ENCODE measurements at places on chromosomes 3 and 15. TPM values are rescaled to one million over a fixed set of nuclear protein-coding genes. Genes with fewer than 3 reads are reported as not detected.

Gene DNAH12
- 0.10 TPM for total RNA-seq

Gene HIGD2B
- total RNA-seq, result not detected

Gene NTRK3
- total RNA-seq, result 79.2 TPM

Gene LDHAL6B
- total RNA-seq, result not detected

DNA sequence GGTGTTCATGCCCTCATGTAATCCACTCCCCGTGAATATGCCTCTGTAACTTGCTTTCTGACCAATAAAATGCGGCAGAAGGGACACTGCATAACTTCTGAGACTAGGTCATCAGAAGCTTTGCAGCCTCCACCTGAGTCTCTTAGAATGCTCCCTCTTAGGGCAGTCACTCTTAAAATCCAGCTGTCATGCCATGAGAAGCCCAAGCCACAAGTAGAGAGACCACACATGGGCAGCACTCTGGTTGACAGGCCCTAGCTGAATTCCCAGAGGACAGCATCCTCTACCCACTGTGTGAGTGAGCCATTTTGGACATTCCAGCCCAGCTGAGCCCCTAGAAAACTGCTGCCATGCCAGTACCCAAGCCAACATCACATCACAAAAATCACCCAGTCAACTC is 41.4 kb downstream of the SCAPER start:
- DNase-seq, result no peak

Gene FBXO40
- 0.13 TPM for total RNA-seq
